ENCODE measurements at places on chromosomes 3 and 15.

DNA sequence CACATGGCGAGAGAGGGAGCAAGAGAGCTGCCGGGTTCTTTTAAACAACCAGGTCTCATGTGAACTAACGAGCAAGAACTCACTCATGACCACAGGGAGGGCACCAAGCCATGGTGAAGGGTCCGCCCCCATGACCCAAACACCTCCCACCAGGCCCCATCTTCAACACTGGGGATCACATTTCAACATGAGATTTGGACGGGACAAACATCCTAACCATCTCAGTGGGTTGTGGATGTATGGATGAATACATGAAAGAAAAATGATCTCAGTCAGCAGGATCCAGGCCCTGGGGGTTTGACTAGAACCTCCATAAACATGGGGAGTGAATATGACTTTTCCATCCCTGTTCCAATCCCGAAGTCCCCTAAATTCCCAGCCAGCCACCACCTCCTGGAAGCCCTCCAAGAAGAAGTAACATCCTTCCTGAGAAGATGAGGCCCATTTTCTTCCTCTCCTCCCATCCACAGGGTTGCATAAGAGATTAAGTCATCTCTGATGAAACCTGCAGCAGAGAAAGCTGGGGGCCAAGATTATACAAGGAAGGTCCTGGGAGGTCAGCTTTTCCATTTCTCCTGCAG is 9.5 kb downstream of the CAV3 start:
- no peak for DNase-seq

GRCh38 chr3:8607234-8608040 is 37.2 kb downstream of the SSUH2 start:
- no peak for DNase-seq

GRCh38 chr3:157027861-157028745 is 131.8 kb downstream of the CCNL1 start:
- DNase-seq: no peak

- DNase-seq: no peak
Measured at GRCh38 chr3:10366651-10367101, 45.8 kb upstream of the SEC13 start.

- DNase-seq: no peak
Measured at GRCh38 chr15:97482521-97482920, 478.0 kb upstream of the ARRDC4 start.

DNA sequence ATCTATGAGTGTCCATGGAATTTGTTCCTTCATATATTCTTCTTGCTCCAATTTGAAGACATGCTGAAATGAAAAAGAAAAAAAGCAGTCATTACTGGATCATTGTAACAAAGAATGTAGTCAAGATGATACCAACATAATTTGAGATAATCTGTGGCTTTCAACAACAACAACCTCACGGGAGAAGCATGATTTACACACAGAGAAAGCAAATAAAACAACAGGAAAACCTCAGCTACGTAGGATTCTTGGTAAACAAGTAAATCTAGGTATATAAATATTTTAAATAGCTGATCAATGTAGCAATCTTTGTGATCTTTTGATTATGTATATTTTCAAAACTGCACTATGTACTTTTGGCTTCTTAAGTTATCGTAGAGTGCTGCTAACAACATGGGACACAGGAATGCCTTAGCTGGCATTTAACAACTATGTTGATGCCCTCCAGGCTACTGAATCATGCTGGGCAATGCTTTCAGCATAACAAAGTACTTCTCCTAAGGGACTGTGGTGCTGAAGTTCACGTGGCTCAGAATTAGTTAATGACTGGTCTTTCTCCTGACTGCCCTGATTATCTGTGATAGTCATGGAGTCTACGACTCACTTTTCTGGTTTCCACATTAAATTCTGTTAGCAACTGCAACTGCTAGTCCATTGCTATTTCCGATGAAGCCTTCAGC is 96.5 kb upstream of the MYO5C start:
- no peak for DNase-seq

- no peak for DNase-seq
Measured at GRCh38 chr15:35349916-35350315, 196.0 kb downstream of the DPH6 start.

DNA sequence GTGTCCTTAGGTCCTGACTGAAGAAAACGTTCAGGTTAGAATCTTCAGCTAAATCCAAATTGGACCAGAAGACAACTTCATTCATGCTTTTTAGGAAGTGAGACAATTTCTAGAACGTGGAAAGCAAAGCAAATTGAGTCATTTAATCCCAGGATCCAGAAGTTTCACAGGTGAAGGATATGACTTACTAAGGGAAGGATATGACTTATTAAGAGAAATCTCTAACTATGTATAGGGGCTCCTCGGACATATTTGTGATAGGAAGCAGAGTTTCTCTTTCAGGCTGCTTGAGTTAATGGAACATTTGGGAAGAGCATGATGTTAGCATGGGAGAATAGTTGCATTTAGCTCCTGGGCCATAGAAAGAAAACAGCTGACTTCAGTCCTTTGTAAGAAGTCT is 16.1 kb upstream of the PLOD2 start:
- no peak for DNase-seq

DNA sequence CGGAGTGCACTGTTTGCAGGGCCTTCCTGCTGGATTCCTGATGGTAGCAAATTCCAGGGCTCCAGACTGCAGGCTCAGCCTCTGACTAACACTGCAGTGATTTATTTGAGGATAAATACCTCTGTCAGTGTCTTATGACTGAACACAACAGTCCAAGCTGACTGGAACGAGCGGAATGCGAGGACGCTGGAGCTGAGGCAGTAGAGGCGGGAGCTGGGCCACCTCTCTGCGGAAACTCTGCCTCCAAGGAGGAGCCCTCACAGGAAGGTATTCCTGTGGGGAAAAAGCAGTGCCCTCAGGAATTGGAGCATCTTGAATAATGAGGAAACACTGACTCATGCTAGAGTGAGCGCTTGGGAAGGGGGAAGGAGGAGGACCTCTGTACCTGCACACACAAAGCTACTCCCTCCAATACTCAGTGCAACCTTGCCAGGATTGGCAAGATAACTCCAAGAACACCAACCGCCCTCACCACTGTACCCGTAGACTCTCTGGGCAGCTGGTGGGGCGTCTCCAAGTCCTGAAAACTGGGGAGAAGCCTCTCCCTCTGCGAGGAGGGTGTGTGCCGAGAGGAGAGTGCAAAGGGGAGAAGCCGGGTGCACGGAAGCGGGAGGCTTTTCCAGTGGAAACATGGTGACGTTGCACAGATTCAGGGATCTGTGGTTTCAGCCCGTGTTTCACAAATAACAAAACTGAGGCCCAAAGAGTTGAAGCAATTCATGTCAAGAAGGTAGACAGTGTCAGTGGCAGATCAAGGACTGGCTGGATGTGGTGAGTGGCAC is 43.0 kb downstream of the VGLL4 start:
- DNase-seq: no peak

DNA sequence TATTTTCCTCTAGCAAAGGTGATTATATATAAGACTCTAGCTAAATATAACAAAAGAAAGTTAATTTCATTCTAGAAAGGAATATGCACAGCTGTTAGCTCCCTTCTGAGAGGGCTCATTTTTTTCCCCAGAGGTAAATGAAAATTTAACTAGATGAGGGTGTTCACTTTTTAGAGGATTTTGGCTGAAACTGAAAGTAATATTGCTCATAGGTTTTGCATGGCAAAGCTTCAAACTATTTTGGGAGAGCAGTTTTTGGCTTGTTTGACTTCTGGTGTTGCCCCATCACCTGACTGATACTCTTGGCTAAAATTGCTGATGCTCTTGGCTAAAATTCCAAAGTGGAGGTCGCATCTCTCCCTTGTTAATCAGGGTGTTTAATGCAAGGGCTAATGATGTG is 311.9 kb downstream of the EDEM1 start:
- no peak for DNase-seq

- no peak for DNase-seq
Measured at GRCh38 chr3:88912294-88912877, 195.0 kb upstream of the EPHA3 start.

- no peak for DNase-seq
Measured at GRCh38 chr3:14802381-14802731, 16.4 kb upstream of the FGD5 start.

- no peak for DNase-seq
Measured at GRCh38 chr3:57735405-57735804, 20.7 kb upstream of the SLMAP start.

DNA sequence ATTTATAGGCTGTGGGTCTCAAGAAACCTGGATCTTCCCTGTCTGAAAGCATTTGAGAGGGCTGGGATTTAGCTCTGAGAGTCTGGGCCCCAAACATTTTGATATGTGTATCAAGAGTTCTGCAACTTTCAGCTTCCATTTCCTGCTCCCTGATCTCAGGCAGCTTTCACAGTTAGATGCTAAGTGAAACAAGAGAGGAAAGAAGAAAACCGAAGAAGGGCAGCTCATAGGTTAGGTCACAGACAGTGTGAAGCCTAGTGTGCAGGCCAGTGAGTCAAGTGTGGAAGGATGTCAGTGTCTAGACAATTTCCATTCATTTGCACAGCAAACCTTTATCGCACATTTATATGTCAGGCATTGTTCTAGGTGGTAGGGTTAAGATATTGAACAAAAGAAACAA is 173.6 kb upstream of the PROK2 start:
- no peak for DNase-seq

DNA sequence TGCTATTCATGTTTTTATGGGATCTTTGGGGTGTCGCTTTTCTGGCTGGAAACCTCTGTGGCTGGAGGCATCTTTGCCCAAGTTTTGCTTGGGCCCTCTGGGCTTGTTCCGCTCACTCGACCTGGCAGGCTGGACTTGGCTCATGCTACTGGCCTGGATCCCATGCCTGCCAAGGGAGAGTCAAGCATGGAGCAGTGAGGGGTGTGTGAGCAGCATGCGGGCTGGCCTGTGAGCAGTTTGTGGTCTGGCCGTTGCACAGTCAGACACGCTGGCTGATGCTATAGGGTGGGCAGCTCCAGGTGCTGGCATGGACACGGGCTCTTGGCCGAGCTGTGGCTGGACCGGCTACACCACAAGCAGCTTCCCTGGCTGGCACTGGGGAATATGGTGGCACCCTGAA is 491.1 kb downstream of the AGBL1 start:
- no peak for DNase-seq

DNA sequence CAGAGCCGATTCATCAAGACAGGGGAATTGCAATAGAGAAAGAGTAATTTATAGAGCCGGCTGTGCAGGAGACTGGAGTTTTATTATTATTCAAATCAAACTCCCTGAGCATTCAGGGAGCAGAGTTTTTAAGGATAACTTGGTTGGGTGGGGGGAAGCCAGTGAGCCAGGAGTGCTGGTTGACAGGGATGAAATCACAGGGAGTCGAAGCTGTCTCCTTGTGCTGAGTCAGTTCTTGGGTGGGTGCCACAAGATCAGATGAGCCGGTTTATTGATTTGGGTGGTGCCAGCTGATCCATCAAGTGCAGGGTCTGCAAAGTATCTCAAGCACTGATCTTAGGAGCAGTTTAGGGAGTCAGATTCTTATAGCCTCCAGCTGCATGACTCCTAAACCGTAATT is 95.4 kb upstream of the CCDC80 start:
- DNase-seq: no peak

GRCh38 chr3:88742674-88743507 is 364.5 kb upstream of the EPHA3 start:
- no peak for DNase-seq

GRCh38 chr3:186966406-186966805 is 36.1 kb downstream of the ST6GAL1 start:
- DNase-seq: no peak

DNA sequence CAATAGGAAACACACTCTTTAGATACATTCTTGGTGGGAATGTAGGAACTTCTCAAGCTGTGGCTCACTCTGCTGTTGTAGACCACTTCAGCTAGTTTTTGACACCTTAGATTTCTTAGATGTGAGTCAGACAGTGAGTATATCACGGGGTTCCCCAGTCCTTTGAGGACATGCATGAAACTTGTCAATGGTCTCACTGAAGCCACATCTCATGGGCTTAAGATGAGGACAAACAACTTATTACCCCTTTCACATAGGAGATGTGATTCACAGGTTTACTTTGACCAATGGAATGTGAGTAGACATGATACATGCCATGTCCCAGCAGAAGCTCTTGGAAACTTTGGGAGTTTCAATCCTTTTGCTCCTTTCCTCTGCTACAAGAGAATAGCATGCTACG is 325.5 kb downstream of the CHST2 start:
- no peak for DNase-seq

DNA sequence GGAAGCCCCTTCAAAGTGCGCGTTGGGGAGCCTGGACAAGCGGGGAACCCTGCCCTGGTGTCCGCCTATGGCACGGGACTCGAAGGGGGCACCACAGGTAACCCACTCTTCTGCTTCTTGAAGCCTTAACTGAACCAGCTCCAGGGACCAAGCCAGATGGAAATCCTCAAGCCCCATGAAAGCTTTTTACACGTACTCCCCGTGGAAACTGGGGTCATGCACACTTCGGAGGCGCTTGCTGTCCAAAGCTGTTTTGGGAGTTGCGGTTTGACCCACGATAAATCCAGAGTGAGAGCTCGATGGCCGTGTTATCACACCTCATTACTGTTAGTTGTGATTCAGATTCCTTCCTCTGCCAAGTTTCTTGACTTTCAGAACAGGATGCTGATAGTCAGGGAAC is 47.5 kb downstream of the DNASE1L3 start:
- DNase-seq: no peak

- no peak for DNase-seq
Measured at GRCh38 chr3:180265551-180265950, 228.8 kb upstream of the PEX5L start.

- DNase-seq: no peak
Measured at GRCh38 chr15:51117270-51117669, 22.6 kb upstream of the TNFAIP8L3 start.

GRCh38 chr3:126961191-126961790 is 21.6 kb upstream of the PLXNA1 start:
- DNase-seq: no peak

GRCh38 chr3:156601497-156601896 is 46.6 kb upstream of the SSR3 start:
- DNase-seq: no peak

DNA sequence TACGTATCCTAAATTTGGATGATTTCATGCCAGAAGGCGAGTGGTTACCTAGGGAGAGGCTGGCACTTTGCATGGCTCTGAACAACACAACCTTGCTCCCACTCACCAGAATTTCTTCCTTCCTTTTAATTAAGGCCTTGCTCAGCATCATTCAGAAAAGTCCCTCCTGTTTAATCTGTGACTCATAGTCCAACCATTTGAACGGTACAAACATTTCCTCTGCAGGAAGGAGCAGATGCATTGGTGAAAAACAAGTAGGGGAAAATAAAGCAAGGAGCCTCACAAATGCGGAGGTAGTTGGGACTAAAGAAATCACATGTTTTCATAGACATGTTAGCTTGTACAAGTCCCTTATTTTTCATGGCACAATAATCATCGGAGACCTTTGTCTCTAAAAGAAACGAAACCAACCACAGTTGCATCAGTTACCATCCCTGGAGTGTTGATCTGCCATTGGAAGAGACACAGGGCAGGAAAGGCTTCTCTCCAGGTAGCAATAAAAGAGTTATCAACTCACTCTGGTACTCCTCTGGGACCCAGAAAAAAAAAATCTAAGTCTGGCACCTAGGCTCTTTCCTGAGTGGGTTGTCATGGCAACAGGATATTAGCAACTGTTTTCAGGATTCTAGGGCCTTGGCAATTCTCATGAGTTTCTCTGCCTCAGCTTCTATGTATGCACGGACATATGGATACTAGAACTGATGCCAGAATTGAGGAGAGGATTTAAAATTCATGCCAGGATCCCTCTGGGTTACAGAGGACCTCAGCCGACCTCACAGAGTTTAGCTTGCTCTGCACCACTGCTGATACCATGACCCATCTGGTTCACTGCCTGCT is 255.4 kb upstream of the ARPP21 start:
- DNase-seq: no peak

Data from activated T-helper 1 cell treated with Interleukin-2 at 50 U/mL for 16 hours (primary cell).